Heart left ventricle (tissue), 16 donors: ENCODE measurements at places on chromosomes 13 and 19. TPM values are rescaled to one million over a fixed set of nuclear protein-coding genes. Genes with fewer than 3 reads are reported as not detected.
A peak's percentile ranks its signal among the peaks of the same experiment; 100 is the strongest.

The CYP4F2 gene
- not detected for total RNA-seq

The NLRP4 gene
- not detected for total RNA-seq

The MEIS3 gene
- 2.5 TPM for total RNA-seq

DNA sequence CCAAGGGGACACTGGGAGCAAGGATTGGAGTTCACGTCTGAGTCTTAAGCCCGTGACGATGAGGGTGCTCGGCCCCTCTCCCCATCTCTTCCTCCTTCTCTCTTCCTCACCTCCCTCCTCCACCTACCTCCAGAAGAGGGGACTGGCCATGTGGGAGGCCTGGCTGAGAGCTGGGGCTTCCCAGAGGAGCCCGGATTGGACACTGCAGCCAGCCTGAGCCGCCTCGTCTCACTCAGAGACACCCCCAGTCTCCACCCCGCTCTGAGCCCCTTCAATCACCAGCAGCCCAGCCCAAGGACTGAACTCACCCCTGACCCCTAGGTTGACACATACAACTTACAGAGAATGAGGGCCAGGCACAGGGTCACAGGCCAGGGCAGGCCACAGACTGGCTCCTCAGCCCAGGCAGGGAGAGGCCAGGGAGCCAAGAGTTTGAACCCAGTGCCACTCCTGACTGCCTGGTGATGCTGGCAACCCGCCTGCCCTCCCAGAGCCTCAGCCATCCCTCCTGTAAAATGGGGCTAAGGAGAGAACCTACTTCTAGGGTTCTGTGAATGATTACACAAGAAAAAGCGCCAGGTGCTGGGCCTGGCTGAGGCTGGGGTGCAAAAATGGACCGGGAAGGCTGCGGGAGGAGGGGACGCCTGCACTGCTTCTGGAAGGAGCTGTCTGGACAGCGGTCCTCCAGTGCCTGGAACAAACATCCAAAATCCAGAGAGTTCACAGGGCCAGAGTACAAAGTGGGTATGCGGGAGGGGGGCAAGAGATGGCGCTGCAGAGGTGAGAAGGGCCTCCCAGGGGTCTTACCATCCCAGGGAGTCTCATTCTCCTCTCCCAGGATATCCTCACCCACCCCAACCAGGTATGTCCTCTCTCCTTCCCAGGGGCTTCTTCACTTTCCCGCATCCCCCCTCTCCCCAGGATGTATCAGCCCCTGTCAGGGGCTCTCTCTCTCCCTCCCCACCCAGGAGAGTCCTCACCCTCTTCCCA is 1.1 kb downstream of the CD79A start:
- DNase-seq, result no peak

GRCh38 chr19:18137657-18138339 is 15.2 kb upstream of the PIK3R2 start:
- DNase-seq, result no peak

DNA sequence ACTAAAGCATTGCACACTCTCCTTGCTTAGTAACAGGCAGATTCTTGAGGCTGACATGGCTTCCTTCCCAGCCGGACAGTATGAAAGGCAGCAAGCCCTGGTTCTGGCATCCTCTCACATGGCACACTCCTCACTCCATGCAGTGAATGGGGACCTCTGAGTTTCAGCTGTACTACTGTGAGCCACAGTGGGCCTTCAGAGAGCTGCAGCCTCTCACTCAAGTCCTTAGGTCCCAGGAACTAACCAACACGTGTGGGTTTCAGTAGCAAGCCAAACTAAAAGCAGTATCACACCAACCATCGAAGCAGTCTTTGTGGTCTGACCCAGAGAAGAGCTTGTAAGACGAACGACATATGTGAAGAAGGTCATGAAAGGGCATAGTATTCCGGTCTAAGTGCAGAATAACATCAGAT is 128.2 kb downstream of the TBC1D4 start:
- peak; percentile 39 for DNase-seq

DNA sequence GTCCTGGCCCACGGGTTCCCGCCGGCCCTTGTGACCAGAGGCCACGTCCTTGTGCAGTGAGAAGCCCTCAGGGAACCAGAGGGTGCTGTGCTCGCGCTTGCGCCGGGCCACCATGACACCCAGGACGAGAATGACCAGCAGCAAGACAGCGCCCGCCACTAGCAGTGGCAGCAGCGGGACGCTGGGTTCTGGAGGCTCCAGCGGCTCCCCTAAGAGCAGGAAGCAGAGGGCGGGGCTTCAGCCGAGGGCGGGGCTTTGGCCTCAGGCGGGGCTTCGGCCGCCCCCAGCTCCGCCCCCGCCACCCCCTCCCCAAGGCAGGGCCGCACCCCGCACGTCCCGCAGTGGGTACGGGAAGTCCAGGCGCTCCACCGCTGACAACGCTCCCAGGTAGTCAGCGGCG is 30.4 kb downstream of the NOTCH3 start:
- no peak for DNase-seq
